Activated T-helper 1 cell treated with anti-CD3 and anti-CD28 coated beads, Interleukin-12 subunit alpha, Interleukin-12 subunit beta, Interleukin-2, Interleukin-4 antibody, amounts not matched to agents 30 ng/mL and 10 ng/mL and 1 ng/mL, durations not matched to agents 14 hours and 24 hours and 36 hours (primary cell): ENCODE measurements at places on chromosomes 1 and 21.
A peak's percentile ranks its signal among the peaks of the same experiment; 100 is the strongest.

DNA sequence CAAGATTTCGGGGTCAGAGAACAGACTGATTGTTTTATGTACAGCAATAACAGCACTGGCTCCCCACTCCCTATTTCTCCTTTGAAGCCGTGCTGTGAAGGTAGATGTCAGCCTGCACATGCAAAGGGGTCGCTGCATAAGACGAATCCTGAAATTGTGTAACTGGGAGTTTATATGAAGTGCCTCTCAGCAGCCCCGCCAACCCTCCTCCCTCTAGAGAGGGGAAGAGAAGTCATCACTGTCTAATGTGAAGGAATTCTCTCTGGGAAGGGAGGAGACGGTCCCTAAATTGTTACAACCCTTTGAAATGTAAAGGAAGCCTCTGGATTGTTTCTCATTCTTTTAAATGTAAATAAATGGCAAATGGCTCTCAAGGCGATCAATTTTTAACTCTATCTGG is 545.3 kb downstream of the PLA2G4A start:
- H3K4me1 ChIP-seq, result no peaks in the 10 kb centered on the region
- no peak overlapping the region for H3K27ac ChIP-seq
- H3K27me3 ChIP-seq, result no peaks in the 10 kb centered on the region
- no peaks in the 10 kb centered on the region for H3K36me3 ChIP-seq
- no peak for DNase-seq

DNA sequence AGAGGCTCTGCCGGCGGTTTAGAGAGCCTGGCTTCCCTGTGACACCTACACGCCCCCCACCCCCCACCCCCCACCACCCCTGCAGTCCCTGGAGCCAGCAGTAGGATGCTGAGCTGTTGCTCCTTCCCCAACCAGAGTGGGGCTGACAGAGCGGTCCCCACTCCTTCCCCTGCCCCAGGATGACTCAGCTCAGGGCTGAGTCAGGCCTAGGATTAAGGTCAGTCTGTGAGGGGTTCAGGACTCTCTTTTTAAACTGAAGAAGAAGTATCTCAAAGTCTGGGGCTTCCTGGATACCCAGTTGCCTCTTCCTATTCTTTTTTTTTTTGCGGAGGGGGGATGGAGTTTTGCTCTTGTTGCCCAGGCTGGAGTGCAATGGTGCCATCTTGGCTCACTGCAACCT is 19.1 kb downstream of the DMBX1 start:
- H3K4me3 ChIP-seq, result no peak overlapping the region
- peaks cover 14% of the 10 kb centered on the region for H3K27me3 ChIP-seq
- no peaks in the 10 kb centered on the region for H3K36me3 ChIP-seq
- H3K27ac ChIP-seq, result no peak overlapping the region

DNA sequence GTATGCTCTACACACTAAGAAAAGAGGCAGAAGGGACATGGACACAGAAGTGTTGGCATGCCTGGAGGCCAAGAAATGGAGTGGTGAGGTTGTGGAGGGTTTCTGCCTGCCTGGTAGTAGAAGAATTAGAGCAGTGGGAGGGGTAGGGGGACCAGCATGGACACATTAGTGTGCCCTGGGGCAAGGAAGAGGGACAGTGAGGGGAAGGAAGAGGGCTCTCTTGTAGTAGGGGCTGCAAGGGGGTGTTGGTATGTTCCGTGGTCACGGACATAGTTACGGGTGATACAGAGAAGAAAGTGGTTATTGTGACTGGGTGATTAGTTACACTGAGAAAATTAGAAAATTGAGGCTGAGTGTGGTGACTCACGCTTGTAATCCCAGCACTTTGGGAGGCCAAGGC is 23.3 kb downstream of the LEMD1 start:
- no peak for DNase-seq
- no peaks in the 10 kb centered on the region for H3K36me3 ChIP-seq
- no peak overlapping the region for H3K4me3 ChIP-seq

DNA sequence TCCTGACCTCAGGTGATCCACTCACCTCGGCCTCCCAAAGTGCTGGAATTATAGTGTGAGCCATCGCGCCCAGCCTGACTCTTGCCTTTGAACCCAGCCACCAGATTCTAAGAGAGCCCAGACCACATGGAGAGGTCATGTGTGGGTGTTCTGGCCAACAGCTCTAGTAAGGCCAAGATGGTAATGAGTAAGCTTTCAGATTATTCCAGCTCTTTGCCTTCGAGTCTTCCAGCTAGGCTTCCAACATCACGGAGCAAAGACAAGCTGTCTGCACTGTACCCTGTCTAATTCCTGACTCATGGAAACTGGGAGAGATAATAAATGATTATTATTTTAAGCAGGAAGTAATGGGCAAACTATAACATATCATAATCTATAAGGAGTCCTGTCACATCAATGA is 14.8 kb upstream of the ZFP69B start:
- peaks cover 22% of the 10 kb centered on the region for H3K36me3 ChIP-seq
- peaks cover 16% of the 10 kb centered on the region for H3K4me1 ChIP-seq
- no peak for DNase-seq

- no peak overlapping the region for H3K27ac ChIP-seq
- H3K4me3 ChIP-seq, result no peak overlapping the region
- H3K36me3 ChIP-seq, result no peaks in the 10 kb centered on the region
Observed at GRCh38 chr1:175841738-175842187, 98.4 kb upstream of the TNR start.

DNA sequence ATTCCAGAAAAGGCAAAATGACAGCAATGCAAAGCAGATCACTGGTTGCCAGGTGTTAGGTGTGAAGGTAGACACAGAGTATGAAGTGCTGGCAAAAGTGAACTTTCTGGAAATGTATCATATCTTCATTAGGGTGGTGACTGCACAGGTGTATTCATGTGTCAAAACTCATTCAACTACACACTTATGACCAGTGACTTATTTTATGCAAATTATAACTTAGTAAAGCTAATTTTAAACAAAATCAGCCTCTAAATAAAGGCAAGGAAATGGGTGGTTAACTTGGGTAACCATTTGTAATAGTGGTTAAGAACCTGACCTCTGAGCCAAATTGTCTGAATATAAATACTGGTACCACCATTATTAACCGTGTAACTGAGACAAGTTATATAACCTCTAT is 7.4 kb downstream of the COP1 start:
- H3K4me3 ChIP-seq, result no peak overlapping the region
- peaks cover 5% of the 10 kb centered on the region for H3K36me3 ChIP-seq
- peaks cover 43% of the 10 kb centered on the region for H3K4me1 ChIP-seq
- no peaks in the 10 kb centered on the region for H3K27me3 ChIP-seq

GRCh38 chr1:103211073-103211472 is 102.8 kb upstream of the COL11A1 start:
- DNase-seq, result no peak
- H3K4me1 ChIP-seq, result no peaks in the 10 kb centered on the region
- H3K36me3 ChIP-seq, result no peaks in the 10 kb centered on the region

DNA sequence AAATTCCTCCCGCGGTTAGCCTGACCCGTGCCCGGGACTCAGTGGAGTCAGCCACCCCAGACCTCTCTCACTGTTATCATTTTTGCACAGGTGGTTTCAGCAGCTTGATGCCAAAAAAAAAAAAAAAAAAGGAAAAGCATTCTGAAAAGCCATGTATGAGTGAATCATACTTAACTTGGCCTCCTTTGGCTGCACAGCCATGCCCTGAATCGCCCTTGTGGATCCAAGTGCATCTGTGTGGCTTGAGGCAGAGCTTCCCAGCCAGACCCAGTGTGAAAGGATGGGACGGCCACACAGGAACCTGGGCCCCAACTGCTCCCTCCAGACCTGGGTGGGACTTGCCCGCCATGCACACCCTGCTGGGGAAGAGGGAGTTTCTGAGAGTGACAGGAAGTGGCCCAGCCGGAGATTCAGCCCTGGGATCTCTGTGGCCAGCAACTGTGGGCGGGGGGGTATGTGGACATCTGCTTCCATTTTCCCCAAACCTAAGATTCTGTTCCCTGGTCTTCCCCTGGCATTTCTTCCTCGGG is 8.6 kb downstream of the YBEY start:
- no peak for DNase-seq
- H3K27me3 ChIP-seq, result no peaks in the 10 kb centered on the region
- no peak overlapping the region for H3K4me3 ChIP-seq
- peaks cover 18% of the 10 kb centered on the region for H3K4me1 ChIP-seq
- H3K36me3 ChIP-seq, result peaks cover 21% of the 10 kb centered on the region

DNA sequence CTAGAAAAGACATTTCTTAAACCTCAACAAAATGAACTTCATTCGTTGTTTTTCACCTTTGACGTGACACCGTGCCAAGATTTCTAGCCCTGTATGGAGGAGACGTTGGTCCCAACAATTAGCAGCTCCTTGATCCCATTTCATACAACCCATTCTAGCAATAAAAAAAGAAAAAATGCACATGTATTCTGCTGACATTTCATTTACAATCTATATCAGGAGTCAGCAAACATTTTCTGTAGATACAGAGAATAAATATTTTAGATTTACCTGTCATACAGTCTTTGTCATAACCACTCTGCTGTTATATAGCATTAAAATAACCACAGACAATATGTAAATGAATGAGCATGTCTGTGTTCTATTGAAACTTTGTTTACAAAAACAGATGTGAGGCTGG is 7.0 kb upstream of the TAF1A start:
- H3K4me1 ChIP-seq, result no peaks in the 10 kb centered on the region
- H3K27me3 ChIP-seq, result peaks cover 10% of the 10 kb centered on the region
- H3K4me3 ChIP-seq, result no peak overlapping the region
- H3K27ac ChIP-seq, result no peak overlapping the region

DNA sequence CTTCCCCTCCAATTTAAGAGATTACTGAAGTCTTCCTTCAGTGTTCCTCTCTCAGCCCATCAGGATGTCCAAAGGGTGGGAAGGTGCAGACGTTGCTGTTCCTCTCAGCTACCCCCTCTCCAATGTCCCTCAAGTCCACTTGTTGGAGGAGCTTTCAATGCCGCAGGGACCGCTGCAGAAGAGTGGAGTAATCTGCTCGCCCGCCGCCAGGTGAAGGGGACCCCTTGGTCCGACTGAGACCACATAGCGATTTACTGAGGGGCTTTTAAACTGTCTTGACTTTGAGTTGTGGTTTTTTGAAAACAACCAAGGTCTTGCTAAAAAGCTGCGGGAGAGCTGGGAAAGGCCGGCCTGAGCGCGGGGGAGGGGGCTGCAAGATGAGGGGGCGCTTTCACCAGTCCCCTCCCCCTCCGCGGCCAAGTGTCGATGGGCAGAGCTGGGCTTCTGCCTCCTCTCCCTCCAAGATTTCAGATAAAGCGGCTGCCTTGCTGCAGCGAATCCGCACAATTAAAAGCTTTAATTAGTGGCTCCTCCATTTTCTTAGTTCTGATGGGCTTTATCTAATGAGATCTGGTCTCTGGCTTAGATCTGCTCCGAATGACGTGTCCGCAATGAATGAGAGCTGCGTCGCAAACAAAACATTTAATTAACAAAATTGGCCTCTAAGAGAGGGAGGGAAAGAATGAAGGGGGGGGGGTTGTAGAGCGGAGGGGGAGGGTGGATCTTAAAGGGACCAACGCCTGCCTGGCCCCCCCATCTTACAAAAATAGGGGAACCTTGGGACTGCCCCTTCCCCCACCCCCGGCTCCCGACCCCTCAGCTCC is 5.9 kb downstream of the LMO4 start:
- peaks cover 72% of the 10 kb centered on the region for H3K4me1 ChIP-seq
- H3K36me3 ChIP-seq, result peaks cover 44% of the 10 kb centered on the region
- peak overlapping the region; percentile 99 for H3K27ac ChIP-seq
- H3K4me3 ChIP-seq, result peak overlapping the region; percentile 89
- H3K27me3 ChIP-seq, result no peaks in the 10 kb centered on the region

- H3K4me1 ChIP-seq, result peaks cover 68% of the 10 kb centered on the region
- peak; percentile 70 for DNase-seq
- H3K36me3 ChIP-seq, result peaks cover 23% of the 10 kb centered on the region
- H3K4me3 ChIP-seq, result peak overlapping the region; percentile 72
Observed at GRCh38 chr1:91803847-91804545, 82.0 kb downstream of the TGFBR3 start.

DNA sequence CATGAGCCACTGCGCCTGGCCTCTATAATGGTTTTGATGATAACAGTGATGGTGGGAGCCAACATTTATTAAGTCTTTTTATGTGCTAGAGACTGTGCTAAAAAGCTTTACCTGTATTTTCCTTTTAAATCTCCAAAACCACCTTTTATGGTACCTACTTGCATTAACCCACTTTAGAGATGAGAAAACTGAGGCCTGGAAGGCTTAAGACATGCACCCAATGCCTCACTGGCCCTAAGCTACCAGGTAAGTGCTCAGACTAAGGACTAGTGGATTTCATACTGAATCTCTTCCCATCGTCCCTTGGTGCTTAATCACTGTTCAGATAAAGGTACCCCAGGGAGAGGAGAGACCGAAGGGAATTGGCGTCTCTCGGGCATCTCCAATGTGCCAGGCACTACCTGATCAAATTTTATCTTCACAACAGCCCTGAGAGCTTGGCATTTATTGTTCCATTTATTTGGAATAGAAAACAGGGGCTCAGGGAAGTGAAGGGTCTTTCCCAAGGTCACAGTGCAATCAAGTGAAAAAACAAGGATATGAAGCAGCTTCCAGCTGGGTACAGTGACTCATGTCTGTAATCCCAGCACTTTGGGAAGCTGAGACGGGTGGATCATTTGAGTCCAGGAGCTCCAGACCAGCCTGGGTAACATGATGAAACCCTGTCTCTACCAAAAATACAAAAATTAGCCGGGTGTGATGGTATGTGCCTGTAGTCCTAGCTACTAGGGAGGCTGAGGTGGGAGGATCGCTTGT is 84.2 kb downstream of the LACTBL1 start:
- H3K36me3 ChIP-seq, result no peaks in the 10 kb centered on the region
- H3K27ac ChIP-seq, result no peak overlapping the region
- H3K27me3 ChIP-seq, result peaks cover 11% of the 10 kb centered on the region
- DNase-seq, result no peak

DNA sequence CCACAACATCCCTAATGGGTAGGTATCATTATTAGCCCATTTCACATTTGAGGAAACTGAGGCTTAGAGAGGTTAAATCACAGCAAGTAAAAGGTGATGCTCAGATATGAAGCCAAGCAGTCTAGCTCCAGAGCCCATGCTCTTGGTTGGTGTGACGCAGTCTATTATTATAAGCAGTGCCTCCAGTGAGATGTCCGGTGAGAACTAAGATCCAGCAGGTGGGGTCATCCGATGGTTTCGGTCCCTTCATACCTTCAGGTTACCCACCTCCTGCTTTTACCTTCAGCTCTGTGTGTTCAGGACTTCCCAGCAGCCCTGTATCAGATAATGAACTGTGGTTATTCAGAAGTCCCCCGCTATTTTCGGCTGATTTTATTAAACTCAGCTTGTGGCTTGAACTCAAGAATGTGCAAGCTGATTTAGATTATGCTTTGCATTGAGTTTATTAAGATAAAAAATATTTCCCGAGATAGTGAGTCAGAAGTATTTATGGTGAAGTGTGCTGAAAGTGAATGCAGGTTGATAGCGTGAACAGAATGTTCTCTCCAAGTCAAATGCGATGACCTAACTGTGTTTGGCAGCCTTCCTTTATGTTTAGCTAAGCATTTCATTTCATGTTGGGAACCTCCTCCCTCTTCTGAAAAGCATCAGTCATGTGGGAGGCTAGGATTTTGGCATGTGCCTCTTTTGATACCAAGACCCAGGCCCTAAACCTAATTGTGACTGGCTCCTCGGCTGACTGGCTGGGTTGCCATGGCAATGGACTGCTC is 160.9 kb upstream of the UBE2U start:
- no peak overlapping the region for H3K4me3 ChIP-seq
- H3K27me3 ChIP-seq, result peaks cover 4% of the 10 kb centered on the region
- H3K4me1 ChIP-seq, result no peaks in the 10 kb centered on the region
- no peak for DNase-seq
- H3K27ac ChIP-seq, result no peak overlapping the region

- peaks cover 10% of the 10 kb centered on the region for H3K4me1 ChIP-seq
- H3K36me3 ChIP-seq, result no peaks in the 10 kb centered on the region
- peaks cover 28% of the 10 kb centered on the region for H3K27me3 ChIP-seq
- no peak for DNase-seq
Observed at GRCh38 chr1:178723546-178723945, 1.5 kb upstream of the RALGPS2 start.

GRCh38 chr1:64540265-64540791 is 70.4 kb downstream of the CACHD1 start:
- DNase-seq, result no peak
- no peak overlapping the region for H3K27ac ChIP-seq
- H3K4me3 ChIP-seq, result no peak overlapping the region
